ENCODE measurements at places on chromosomes 2 and 18. TPM values are rescaled to one million over a fixed set of nuclear protein-coding genes. Genes with fewer than 3 reads are reported as not detected.

IL18RAP gene
- total RNA-seq = 4.9 TPM

GRCh38 chr2:224982910-224983711 is 59.2 kb downstream of the DOCK10 start:
- peak overlapping the region; percentile 28 for H3K4me3 ChIP-seq
- H3K27me3 ChIP-seq = no peaks in the 10 kb centered on the region
- H3K27ac ChIP-seq = peak overlapping the region; percentile 39
- peaks cover 7% of the 10 kb centered on the region for H3K4me1 ChIP-seq
- H3K36me3 ChIP-seq = no peaks in the 10 kb centered on the region

- no peak overlapping the region for H3K27ac ChIP-seq
- no peaks in the 10 kb centered on the region for H3K27me3 ChIP-seq
- DNase-seq = no peak
- no peak overlapping the region for H3K4me3 ChIP-seq
- H3K4me1 ChIP-seq = no peaks in the 10 kb centered on the region
These were observed 390.9 kb downstream of the CDH7 start for GRCh38 chr18:66141716-66142115.

- DNase-seq = no peak
- no peaks in the 10 kb centered on the region for H3K27me3 ChIP-seq
- H3K27ac ChIP-seq = no peak overlapping the region
- H3K36me3 ChIP-seq = no peaks in the 10 kb centered on the region
These were observed 73.3 kb downstream of the ZNF385B start for GRCh38 chr2:179788104-179788503.

ARHGEF33 gene
- total RNA-seq = 1.3 TPM

- no peaks in the 10 kb centered on the region for H3K27me3 ChIP-seq
- H3K36me3 ChIP-seq = no peaks in the 10 kb centered on the region
- DNase-seq = no peak
- no peak overlapping the region for H3K27ac ChIP-seq
These were observed 56.9 kb downstream of the RRM2 start for GRCh38 chr2:10179422-10179821.

DNA sequence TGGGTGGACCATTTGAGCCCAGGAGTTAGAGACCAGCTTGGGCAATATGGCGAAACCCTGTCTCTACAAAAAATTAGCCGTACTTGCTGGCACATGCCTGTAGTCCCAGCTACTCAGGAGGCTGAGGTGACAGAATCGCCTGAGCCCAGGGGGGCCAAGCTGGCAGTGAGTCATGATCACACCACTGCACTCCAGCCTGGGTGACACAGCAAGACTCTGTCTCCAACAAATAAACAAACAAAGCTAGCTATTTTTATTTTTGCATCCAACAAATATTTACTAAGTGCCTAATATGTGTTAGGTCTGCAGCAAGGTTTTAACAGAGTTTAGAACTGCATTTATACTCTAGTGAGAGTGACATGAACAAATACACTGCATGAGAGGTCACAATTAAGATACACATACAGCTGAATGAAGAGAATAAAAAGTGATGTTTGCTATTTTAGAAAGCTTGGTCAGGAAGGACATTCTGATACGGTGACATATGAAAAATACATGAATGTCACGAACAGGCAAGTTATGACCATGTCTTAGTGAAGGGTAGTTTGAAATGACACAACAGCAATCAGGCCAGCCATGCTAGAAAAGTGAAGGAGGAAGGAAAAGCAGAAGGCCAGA is 83.2 kb upstream of the FRZB start:
- no peak overlapping the region for H3K27ac ChIP-seq
- DNase-seq = no peak
- no peaks in the 10 kb centered on the region for H3K27me3 ChIP-seq
- no peak overlapping the region for H3K4me3 ChIP-seq

- no peak overlapping the region for H3K4me3 ChIP-seq
- H3K27me3 ChIP-seq = no peaks in the 10 kb centered on the region
- no peak for DNase-seq
- H3K4me1 ChIP-seq = no peaks in the 10 kb centered on the region
These were observed 116.6 kb downstream of the MTX2 start for GRCh38 chr2:176385838-176386237.

DNA sequence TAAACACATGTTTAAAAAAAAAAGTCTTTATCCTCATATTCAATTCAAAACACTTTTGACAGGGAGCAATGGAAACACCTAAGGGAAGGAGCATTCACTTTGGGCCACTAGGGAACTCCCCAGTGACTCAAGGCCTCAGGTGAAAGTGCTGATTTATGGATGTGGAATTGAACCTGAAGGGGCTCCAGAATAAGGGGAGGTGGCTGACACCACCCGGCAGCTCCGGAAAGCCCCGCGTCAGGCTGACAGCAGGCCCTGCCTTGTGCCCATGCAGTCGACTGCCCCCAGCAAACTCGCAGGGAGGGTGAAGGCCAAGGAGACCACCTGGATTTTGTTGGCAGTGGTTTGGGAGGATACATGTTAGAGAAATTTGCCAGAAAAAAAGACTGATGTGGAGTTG is 275.3 kb upstream of the NCKAP5 start:
- no peak for DNase-seq
- H3K27ac ChIP-seq = no peak overlapping the region
- H3K4me3 ChIP-seq = no peak overlapping the region
- H3K27me3 ChIP-seq = no peaks in the 10 kb centered on the region
- peaks cover 5% of the 10 kb centered on the region for H3K4me1 ChIP-seq
- no peaks in the 10 kb centered on the region for H3K36me3 ChIP-seq

DNA sequence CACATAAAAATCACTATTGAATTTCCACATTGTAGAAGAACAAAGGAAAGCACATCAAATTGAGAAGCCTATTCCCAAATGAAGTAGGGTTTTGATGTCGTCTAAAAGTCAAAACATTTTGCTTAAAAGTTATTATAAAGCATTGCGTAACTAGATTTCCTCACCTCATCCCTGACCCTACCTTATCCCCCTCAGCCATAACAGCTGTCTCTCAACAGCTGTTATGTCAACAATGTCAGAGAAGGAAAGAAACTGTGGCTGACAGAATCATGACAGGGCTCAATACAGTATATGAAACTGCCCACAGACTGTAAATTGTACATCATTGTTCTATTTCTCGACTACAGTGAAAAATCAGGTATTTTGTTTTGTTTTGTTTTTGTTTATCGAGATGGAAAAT is 63.0 kb upstream of the ACVR1C start:
- H3K4me1 ChIP-seq = no peaks in the 10 kb centered on the region
- H3K36me3 ChIP-seq = no peaks in the 10 kb centered on the region
- no peaks in the 10 kb centered on the region for H3K27me3 ChIP-seq
- H3K27ac ChIP-seq = no peak overlapping the region
- DNase-seq = no peak

GRCh38 chr2:42495234-42495581 is 1.4 kb upstream of the KCNG3 start:
- no peak for DNase-seq
- H3K27me3 ChIP-seq = peaks cover 28% of the 10 kb centered on the region
- peak overlapping the region; percentile 50 for H3K4me3 ChIP-seq
- H3K36me3 ChIP-seq = no peaks in the 10 kb centered on the region
- peaks cover 7% of the 10 kb centered on the region for H3K4me1 ChIP-seq
- H3K27ac ChIP-seq = no peak overlapping the region

GRCh38 chr2:144351687-144352086 is 168.2 kb downstream of the ZEB2 start:
- H3K4me1 ChIP-seq = no peaks in the 10 kb centered on the region
- no peak overlapping the region for H3K27ac ChIP-seq
- DNase-seq = no peak
- H3K36me3 ChIP-seq = no peaks in the 10 kb centered on the region
- no peaks in the 10 kb centered on the region for H3K27me3 ChIP-seq

DNA sequence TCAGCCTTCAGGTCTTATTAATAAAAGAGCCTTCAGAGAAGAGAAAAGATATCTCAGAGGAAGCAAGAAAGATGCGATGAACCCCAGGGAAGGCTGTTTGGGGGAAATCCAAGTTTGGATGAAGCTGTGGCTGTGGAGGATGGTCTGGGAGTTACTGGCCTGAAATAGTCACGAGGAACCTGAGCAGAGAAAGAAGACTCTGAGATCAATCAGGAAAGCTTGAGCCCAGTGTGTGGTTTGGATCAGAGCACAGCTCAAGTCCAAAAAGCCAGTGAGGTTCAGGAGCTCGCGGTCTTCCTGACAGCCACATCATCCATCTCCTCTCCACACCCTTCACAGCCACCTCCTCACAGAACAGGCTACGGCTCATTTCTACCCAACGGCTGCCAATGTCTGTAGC is 87.4 kb upstream of the SERPINE2 start:
- H3K27me3 ChIP-seq = no peaks in the 10 kb centered on the region
- H3K27ac ChIP-seq = no peak overlapping the region
- H3K36me3 ChIP-seq = no peaks in the 10 kb centered on the region
- no peaks in the 10 kb centered on the region for H3K4me1 ChIP-seq

DNA sequence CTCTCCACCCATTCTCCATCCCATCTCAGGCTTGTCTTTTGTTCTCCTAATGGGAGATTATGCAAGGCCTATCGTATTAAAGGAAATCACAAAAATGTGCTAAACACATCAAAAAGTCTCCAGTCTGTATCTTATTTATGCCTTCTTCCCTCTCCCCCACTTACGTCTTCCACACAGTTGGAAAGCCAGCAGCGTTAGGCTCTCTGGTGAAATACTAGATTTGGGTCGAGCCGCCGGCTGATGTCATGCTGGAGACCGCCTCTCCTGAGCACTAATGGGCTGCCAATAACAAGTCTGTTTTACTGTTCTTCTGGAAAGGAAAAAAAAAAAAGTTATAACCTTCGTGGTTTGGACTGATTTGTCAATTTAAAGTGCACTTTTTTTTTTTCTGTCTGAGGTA is 182.7 kb upstream of the SIX2 start:
- H3K4me3 ChIP-seq = no peak overlapping the region
- no peaks in the 10 kb centered on the region for H3K4me1 ChIP-seq
- no peak overlapping the region for H3K27ac ChIP-seq
- DNase-seq = no peak

EFEMP1 gene
- total RNA-seq = 301 TPM

LIMS3 gene
- total RNA-seq = 3.1 TPM

- peak; percentile 71 for DNase-seq
- H3K4me3 ChIP-seq = no peak overlapping the region
- no peaks in the 10 kb centered on the region for H3K36me3 ChIP-seq
These were observed 136.1 kb upstream of the PID1 start for GRCh38 chr2:229407170-229407569.

Data from upper lobe of right lung (tissue), 1 donor.